T-helper 2 cell treated with Interferon-gamma antibody and Interleukin-4, amounts not matched to agents 100 ng/mL and 5 ng/mL, for 36 hours (primary cell): ENCODE measurements at places on chromosomes 7 and 10. TPM values are rescaled to one million over a fixed set of nuclear protein-coding genes. Genes with fewer than 3 reads are reported as not detected.

The SNX10 gene
- 52.9 and 56.2 TPM in 2 replicates for total RNA-seq

The FAM237B gene
- total RNA-seq = not detected in 2 replicates

The ATP6V0A4 gene
- not detected in 2 replicates for total RNA-seq

The CRTAC1 gene
- total RNA-seq = not detected in 2 replicates

The CLDN3 gene
- total RNA-seq = not detected in 2 replicates
